ENCODE measurements at places on chromosomes 12 and 14.

DNA sequence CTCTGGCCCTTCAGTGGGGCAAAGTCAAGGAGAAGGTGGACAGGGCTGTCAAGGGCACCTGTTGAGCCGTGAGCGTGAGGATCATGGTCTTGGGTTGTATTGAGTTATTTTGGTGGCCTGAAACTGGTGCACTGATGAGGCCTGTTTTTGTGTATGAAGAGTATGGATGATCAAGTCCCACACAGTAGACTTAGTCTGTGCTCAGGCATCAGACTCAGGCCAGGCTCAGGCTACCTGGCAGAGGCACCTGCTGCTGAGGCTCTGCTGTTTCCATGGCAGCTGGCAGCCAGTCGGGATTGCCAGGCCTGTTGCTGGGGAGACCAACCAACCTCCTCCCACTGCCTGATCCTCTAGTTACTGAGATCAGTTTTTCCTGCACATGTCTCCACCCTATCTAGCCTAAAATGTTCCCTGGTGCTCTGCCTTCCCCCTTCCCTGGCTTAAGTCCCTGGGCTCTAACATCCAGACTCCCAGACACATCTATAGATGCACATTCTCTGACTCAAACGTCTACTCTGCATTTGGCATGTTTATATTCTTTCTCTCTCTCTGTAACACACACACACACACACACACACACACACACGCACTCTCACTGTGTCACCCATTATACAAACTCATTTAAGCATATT lies 5.1 kb downstream of the JPH4 start:
- no peak for DNase-seq

DNA sequence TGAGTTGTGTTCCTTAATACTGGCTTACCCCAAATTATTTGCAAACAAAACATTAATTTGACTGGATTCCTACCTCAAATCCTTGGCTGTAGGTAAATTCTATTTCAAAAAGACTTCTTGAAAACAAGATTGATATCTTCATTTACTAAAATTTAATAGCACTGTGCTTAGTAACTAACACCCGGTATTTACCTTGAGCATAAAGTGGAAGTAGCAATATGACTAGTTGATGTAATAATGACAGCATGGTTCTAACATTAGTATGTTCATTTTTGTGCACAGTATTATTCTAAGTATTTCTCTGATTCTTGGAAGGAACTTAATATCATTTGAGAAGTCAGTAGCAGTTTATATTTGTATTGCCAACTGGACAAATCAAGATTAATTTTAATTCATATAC lies 96.8 kb downstream of the PPHLN1 start:
- no peak for DNase-seq

DNA sequence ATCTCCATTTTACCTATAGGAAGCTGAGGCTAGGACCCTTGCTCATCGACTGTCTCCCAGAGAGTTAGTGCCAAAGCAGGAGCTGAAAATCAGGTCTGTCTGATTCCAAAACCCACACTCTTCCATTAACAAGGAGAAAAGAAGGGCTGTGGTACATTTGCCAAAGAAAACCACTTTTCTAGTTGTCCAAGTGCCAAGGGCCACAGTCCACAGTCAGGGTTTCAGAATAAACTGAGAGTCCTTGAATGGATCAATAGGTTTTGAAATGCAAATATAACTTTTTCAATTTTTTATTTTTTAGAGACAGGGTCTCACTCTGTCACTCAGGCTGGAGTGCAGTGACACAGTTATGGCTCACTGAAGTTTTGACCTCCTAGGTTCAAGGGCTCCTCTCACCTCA lies 55.4 kb upstream of the ZFP36L1 start:
- DNase-seq, result no peak

- DNase-seq, result peak; percentile 16
Measured at GRCh38 chr12:55142669-55143565, 16.7 kb downstream of the OR9K2 start.

GRCh38 chr14:35883677-35884293 lies 57.6 kb downstream of the BRMS1L start:
- no peak for DNase-seq

GRCh38 chr12:24069532-24070395 lies 120.3 kb upstream of the SOX5 start:
- no peak for DNase-seq

DNA sequence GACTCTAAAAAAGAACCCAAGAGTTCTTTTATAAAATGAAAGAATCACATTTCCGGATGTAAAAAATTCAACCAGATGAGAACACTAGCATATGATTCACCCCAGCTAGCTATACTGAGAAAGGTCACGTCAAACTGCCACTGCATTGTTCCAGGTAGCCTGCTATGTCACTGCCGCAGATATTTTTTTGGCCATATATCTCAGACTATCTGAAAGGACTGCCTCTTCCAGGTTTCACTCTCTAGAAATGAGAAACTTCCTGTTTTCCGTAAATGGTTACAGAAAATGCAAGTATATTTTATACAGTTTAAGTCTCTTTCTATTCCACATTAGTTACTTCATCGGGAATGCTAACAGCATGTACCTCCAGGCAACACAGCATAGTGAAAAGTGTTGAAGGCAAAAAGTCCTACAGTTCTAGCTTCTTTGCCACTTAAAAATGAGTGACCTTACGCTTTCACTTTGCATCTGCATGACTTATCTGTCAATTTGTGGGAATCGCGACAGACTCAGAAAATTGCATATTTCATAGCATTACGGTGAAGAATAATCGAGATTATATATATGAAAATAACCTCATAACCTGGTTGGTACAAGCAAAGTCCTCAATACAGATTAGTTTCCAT lies 105.2 kb downstream of the MED13L start:
- DNase-seq, result no peak

GRCh38 chr12:28807535-28807934 lies 341.5 kb upstream of the FAR2 start:
- no peak for DNase-seq

- DNase-seq, result no peak
Measured at GRCh38 chr12:53561590-53561953, 54.3 kb upstream of the NPFF start.

- no peak for DNase-seq
Measured at GRCh38 chr12:125968413-125968812, 903.2 kb downstream of the AACS start.

DNA sequence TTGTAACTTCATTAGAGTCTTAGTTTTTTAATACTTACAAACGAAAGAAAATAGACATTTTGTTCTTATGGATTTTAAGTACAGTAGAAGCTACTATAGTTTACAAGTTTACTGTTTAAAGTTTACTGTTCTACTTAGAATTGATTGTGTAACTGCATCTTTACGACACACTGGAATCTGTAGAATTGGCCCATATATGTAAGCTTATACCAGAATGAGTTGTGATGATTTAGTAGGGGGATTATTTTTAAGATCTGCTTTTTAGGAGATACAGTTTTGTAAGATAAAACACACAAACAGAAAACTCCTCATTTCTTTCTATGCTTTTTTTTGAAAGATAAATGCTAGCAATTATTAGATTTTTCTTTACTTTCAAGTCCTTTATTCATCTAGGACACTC lies 30.2 kb upstream of the NAV3 start:
- DNase-seq, result no peak

- no peak for DNase-seq
Measured at GRCh38 chr12:12384571-12385340, 27.9 kb downstream of the BORCS5 start.

DNA sequence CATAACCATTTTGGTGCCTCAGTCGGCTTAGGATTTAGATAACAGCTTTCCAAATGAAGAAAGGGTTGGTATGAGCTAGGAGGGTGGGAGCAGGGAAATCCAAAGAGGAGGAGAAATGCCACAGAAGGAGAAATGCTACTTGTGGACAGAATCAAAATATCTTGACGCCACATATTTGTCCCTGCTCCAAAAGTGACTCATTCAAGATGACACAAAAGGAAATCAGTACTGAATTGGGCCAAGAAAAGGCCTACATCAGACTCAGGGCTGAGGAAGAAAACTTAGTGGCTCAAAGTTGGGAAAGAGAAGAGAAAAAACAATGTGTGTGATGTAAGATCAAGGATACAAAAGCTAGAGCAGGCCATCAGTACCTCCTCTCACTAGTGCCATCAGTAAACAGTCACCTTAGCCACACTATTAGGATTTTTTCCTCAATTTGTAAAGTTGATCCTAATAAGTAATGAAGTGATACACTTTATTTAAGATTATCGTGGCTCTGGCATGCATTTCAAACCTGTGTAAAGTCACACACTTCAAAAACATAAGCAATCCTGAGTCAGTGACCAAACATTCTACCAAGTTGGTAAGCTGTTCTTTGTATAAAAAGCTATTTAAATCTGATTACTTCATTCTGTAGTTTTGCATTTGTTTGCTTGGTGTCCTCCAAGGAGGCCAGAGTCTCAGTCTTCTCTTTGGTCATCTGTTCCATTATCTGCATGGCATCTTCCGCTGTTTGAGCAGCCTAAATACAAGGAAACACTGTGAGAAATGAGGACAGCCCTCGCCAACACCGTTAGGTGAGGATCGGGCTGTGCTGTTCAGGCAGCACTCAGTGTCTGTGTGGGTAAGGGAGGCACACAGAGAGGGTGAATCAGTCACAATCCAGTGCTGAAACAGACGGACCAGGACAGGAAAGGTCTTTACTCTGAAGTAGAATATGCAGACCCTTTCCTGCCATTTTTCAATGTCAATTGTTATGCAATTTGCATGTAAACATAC lies 52.6 kb upstream of the VPS33A start:
- no peak for DNase-seq

- DNase-seq, result no peak
Measured at GRCh38 chr14:87687420-87687819, 305.6 kb downstream of the GALC start.

- peak; percentile 2 for DNase-seq
Measured at GRCh38 chr14:88386256-88386794, 868 bp downstream of the SPATA7 start.

- no peak for DNase-seq
Measured at GRCh38 chr12:101694986-101695385, 2.5 kb upstream of the CHPT1 start.

- no peak for DNase-seq
Measured at GRCh38 chr12:15863984-15864383, 18.2 kb upstream of the STRAP start.

DNA sequence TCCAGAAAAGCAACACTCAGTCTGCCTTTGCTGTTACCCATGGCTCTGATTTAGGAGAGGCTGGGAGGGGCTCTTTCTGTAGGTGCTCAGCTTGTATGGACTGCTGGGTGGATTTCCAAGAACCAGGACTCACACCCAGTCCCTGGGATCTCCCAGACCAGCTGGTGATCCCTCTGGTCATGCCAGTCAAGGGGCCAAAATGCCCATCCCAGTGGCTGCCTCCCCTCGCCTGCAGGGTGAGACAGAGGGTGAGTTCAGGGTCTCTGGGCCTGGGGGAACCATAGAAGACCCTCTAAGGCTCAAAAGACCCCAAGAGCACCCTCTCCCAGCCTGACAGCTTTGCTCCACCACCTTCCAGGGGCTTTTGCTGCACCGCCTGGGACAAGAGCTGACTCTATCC lies 78.6 kb upstream of the MYL2 start:
- no peak for DNase-seq

- DNase-seq, result no peak
Measured at GRCh38 chr14:84804468-84804867, 725.5 kb upstream of the FLRT2 start.

DNA sequence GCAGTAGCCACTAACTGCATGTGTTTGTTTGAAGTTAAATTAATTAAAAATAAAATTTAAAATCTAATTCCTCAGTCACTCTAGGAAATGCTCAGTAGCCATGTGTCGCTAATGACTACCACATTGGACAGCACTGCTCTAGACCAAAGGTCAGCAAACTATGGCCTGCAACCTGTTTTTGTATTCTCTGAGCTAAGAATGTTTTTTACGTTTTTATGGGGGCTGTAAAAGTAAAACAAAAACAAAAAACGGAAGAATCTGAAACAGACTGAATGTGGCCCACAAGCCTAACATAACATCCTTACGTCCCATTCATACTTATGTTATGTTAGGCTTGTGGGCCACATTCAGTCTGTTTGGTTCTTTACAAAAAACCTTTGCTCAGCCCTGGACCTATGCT lies 57.8 kb downstream of the LIN52 start:
- DNase-seq, result no peak

DNA sequence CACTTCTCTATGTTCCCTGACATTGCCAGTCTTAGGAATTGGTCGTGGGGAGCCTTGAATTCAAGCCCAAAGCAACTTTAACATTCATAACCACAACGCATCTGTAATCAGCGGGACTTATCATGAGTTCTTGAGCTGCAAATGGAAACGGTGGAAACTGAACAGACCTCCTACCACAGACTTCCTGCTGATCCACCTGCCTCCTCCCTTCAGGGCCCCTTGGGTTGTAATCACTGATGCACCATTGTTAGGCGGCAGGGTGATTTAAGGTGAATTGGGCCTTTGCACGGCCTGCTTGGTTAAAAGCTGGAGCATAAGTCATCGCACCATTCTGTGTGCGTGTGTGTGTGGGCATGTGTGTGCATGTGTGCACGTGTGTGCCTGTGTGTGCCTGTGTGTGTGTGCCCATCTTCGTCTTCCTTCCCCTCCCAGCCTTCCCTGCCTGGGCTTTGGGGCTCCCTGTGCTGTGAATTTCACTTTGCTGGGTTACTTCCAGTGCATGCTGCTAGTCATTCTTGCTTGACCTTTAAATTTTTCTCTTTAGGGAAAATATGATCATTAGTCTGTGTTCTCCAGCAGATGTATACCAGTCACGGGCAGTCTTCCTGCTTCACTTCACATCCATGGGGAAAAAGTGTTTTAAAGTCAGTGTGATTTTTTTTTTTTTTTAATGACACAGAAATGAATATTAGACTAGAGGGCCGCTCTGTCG lies 29.1 kb downstream of the CHST11 start:
- DNase-seq, result no peak

DNA sequence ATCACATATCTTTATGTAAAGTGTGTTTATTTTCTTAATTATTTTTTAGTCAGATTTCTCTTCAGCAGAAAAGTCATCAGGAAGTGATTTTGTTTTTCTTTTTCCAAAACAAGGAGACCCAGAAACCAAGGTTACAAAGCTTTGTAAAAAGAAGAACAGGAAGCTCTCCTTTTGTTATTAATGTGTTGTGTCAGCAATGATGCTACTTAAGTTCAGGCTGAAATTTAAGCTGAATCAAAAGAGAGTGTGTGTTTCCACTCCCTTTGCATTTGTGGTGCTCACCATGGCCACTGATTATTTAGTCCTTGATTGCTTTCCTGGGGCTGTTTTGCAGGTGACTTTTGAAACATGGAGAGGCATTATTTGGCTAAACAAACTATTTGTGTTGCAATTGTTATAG lies 155.3 kb upstream of the ATP2B1 start:
- DNase-seq, result no peak

DNA sequence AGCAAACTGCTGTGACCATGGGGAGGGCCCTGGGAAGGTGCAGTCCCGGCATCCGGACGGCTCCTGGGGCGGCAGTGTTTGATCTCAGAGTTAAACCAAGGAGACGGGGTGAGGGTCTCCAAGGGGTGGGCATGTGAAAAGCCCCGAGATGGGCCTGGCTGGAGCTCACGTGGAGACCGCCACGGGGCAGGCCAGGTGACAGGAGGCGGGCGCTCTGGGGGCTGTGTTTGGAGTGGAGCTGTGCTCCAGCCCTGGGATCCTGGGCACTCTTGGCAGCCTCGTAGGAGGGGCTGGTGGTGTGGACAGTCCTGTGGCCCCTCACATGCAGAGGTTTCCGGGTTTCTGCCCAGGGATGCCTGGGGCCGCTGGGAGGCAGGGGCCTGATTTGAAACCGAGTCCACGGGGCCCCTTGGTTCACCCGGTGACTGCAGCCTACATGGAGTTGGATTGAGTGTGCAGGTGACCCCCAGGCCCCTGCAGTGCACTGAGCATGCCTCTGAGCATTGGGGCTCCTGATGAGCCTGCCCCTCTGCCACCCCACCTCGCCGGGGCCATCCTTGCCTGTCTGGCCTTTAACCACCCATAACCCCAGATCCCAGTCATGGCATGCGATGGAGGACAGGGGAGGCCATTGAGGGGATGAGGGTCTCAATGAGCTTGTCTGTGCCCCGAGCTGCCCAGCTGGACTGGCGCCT lies 8.4 kb downstream of the KIF26A start:
- no peak for DNase-seq
